ENCODE measurements at places on chromosomes 16 and 17.

GRCh38 chr16:77307426-77308162 lies 108.4 kb downstream of the SYCE1L start:
- no peak for DNase-seq

DNA sequence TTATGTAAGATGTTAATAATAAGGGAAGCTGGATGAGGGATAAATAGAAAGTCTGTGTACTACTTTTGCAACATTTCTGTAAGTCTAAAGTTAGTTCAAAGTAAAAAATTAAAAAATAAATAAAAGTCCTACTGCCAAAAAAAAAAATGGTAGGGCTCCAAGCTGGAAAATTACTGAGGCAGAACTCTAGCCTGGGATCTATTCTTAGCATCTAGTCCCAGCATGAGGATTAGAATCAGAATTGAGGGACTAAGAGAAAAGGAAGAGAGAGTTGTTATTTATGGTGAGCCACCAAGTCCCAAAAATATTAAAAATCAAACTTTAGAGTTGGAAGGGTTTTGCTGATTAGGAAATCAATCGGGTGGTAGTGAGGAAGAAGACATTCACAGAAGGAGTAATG lies 110.3 kb downstream of the CYB561 start:
- DNase-seq = no peak

GRCh38 chr16:30654856-30655255 lies 3.4 kb upstream of the FBRS start:
- DNase-seq = no peak

GRCh38 chr16:89020068-89020924 lies 43.3 kb upstream of the CBFA2T3 start:
- DNase-seq = no peak

DNA sequence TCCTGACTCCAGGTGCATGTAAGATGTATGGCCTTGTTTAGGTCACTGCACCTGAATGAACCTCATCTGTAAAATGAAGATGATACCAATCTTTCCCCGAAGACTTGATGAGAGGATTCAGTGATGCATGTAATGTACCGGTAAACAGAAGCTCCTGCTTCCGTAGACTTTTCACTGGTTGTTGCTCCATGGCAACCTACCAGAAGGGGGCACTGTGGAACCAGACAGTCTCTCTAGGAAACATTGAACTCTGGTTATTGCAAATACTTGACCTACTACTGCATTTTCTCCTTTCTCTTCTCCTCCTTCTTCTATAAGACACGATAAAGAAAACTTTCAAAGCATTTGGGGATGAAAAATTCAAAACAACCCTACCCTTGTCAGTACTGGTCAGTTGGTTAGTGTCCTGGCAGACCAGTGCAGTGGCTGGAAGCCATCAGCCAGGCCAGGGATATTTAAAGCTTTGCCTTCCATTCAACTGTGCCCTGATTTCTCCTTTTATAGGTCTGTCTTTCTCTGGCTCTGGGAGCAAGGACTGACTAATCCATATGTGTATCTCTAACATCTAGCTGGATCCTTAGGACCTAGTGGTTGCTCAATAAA lies 667.4 kb upstream of the SALL1 start:
- DNase-seq = peak; percentile 11

- DNase-seq = no peak
Measured at GRCh38 chr17:75433218-75433783, 23.1 kb upstream of the TMEM94 start.

DNA sequence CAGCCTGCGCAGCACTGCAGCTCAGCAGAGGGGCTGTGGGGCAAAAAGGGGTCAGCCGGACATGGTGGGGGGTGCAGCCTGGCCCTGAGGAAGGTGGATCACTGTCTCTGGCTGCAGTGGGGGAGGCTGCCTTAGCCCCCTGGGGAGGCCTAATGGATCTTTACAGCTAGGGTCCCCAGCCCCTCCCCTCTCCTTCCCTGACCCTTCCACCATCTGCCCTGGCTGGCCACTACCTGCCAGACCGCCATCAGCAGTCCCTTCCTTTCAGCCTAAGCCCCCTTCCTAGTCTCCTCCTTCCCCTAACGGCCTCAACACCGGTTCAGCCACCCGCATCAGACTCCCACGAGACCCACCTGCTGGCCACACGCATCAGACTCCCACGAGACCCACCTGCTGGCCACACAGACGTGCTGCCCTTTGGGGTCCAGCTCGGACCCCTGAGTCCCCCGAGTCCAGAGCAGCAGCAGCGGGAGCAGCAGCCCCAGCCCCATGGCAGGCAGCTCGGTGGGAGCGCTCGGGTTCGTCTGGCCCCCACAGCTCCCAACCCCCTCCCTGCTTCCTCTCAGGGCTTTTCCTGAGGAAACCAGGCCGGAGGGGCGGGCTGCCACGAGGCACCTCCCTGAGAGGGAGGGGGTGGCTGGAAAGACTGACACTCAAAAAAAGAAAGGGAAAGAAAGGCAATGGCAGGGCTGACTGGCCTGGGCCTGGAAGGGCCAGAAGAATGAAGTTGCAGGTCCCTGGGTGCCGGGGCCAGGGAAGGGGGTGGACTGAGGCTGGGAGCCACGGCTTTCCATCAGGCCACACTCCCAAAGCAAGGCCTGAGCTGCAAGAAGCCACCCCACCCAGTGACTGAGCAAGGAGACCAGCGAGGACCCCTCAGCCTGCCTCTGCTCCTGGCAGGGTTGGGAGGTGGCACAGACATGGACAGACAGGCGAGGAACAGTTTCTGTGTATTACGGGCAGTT lies at the start of gene SCARF1:
Gene SCARF1, minus strand, starts transcription at position 526 of the 965 bp plus-strand sequence. Its CDS starts 35 bp downstream, at position 491.
- no peak for DNase-seq

- DNase-seq = no peak
Measured at GRCh38 chr17:44872131-44872768, 24.6 kb downstream of the HIGD1B start.

- DNase-seq = no peak
Measured at GRCh38 chr16:47045459-47045858, 72.0 kb upstream of the DNAJA2 start.

- peak; percentile 100 for DNase-seq
Measured at GRCh38 chr17:42388381-42389134, at the start of gene STAT3. STAT3 (minus strand) TSS chr17:42388442; CDS start chr17:42348516, 39,926 bp downstream.

- no peak for DNase-seq
Measured at GRCh38 chr17:79974566-79975497, 60.8 kb downstream of the TBC1D16 start.

DNA sequence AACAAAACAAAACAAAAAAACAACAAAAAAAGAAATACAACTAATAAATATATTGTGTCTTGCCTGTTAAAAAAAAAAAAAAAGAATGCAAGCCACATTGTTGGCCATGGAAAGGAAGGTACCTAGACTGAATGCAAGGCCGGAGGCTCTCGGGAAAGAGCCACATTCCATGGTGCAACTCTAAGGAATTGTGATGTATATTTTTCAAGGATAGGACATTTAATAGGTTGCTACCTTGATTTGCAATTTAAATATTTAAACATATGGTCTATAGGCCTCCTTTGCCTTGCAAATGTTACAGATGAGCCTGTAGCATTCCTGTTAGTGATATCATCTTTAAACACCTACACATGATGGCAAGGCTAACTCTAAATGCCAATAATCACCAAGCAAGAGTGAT lies 650.9 kb downstream of the TOX3 start:
- no peak for DNase-seq

DNA sequence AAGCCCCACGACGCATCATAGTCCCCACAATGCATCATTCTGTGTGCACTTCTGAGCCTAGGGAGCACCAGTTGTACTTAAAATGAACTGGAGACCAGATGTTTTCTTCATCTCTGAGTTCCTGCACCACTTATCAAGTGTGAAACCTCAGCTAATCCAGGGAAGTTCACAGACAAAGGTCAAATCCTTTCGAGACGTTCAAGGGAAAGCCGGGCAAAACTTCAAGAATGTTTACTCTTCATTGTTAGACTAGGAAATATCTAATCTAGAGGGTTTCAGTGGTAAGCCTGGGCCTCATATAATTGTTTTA lies 4.6 kb upstream of the PMP22 start:
- peak; percentile 16 for DNase-seq

DNA sequence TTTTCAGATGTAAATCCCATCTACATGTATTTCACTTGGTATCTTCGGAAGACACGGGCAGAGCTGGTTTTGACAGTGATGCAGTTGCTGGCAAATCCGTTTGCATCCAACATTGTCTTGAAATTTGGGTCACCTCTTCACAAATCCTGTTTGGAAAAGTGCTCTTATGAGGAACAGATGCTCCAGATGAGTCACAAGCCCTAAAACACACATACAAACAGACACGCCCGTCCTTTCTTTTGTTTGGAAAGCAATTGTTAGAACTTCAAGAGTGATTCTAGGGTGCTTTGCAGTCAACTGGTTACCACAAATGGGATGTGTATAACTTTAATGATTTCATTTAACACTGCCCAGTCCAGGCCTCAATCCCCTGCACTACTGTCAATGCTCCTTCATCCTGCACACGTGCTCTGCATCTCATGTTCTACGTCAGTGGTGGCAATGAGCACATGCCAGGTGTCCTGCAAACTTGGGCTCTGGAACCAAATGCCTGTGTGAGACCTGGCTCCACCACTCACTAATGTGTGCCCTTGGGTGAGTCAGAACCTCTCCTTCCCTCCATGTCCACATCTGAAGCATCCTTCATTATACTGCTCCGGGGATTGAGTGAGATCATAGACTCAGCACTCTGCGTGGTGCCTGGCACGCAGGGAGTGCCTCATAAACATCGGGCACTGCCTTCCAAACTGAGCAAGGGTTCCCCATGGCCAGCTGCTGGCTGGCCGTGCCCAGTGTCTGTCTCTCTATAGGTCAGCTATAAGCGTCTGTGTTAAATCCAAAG lies 19.3 kb upstream of the FOXF1 start:
- no peak for DNase-seq

DNA sequence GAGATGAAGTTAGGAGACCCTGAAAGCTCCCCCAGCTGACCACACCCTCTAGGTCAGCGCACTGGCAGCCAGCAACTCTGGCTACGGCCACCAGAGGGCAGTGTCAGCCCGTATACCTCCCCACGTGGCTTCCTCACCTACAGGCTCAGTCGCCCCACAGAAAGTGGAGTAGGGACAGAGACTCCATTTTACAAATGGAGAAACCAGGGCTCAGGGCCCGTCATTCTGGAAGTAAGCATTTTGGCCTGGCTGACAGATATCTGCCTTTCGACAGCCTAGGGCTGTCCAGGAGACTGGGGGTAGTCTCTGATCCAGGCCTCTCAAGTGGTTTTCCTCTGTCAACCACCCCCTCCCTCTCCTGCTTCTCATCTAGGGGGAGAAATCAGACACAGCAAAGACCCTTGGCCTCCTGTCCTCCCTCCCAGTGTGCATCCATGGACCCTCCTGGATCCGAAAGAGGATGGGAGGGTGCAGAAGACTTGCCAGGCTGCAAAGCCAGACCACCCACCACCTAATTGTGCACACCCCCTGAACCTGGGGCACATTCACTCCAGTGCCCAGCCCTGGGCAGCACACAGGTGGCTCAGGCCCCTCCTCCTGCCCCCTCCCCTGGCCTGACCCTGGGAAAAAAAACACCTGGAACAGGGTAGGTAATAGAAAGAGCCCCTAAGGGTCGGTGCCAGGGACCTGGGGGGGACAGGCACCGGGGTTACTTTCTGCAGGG lies 3.8 kb upstream of the HAP1 start:
- peak; percentile 71 for DNase-seq

DNA sequence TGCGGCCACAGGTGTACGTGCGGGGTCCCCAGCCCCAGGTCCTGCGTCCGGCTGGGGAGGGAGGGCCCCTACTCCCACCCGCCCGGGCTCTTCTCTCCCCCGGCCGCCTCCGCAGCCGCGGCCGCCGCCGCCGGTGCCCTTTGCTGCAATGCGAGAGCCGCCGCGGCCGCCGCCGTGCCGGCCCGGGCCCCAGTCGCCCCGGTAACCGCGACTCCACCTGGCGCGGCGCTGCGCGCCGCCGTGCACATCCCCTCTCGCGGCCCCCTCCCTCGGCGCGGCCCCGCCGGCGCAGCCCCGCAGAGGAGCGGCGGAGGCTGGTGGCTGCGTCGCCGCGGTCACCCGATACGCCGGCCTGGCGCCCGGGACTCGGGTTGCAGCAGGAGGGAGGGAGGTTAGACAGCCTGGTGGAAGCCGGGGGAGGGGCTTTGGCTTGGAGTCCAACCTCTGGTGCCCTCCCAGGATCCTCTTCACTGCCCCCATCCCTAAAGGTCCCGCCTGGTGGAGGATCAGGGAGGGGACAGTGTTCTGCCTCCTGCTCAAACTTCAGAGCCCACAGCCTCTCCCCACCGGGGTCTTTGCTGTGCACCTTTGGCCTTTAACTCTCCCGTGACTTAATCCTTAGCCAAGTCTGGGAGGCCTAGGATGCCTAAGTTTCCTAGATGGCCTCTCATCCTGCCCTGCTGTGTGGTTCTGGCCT lies 32.9 kb downstream of the SRCIN1 start:
- no peak for DNase-seq

DNA sequence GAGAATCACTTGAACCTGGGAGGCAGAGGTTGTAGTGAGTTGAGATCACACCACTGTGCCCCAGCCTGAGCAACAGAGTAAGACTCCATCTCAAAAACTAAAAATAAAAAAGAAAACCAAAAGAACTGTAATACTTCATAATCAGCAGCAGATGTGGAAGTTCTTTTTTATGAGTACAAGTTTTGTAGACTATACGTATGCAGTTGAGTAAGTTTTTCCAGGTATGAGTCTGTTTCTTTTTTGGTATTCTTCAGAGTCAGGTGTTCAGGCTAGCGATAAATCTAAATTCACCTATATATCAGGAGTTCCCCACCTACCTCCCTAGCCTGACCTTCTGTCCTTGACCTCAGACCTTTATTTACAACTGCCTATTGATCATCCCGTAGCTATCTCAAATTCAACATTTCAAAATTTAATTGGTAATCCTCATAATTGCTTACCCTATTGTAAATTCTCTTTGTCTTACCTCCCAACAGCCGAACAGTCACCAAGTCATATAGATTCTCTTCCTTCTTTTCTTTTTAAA lies 10.7 kb downstream of the DCTN5 start:
- DNase-seq = no peak

GRCh38 chr16:69013991-69014390 lies 91.5 kb upstream of the HAS3 start:
- DNase-seq = no peak

GRCh38 chr17:66449418-66449977 lies 147.1 kb downstream of the PRKCA start:
- DNase-seq = no peak

DNA sequence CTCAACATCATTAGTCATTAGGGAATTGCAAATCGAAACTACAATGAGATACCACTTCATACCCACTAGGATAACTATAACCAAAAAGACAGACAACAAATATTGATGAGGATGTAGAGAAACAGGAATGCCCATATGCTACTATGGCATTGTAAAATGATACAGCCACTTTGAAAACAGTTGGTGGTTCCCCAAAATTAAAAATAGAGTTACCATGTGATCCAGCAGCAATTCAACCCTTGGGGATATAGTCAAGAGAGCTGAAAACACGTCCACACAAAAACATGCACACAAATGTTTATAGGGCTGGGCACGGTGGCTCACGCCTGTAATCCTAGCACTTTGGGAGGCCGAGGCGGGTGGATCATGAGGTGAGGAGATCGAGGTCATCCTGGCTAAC lies 10.0 kb upstream of the PECAM1 start:
- no peak for DNase-seq

GRCh38 chr16:4290236-4290830 lies 17.5 kb upstream of the TFAP4 start:
- no peak for DNase-seq
